ENCODE measurements at places on chromosomes 2 and 18.

DNA sequence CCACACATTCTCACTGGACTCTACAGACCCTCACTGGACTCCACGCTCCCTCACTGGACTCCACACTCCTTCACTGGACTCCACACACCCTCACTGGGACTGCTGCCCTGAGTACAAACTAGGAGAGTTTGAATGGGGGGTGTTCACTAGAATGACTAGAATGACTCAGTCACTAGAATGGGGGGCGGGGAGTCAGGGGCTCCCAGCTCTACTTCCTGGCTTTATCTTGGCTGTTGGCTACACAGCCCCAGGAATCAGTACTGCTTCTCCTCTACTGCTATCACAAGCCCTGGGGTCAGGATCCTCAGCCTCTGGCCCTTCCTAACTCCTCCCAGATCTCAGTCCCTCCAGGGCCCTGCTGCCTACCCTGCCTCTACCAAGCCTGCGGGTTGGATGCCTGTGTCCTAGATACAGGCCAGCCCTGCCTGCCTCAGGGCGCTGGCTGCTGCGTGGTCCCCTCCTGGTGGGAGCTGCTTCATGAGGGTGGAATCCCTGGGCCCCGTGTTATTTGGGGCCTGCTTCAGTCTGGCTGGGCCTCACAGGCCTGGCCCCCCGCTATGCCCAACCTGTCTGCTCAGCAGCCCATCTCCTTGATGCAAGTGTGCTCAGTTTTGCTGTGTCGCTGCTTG, 7.8 kb downstream of the PTMA start:
- no peak for DNase-seq

GRCh38 chr2:230872968-230873660, 8.4 kb downstream of the ITM2C start:
- DNase-seq, result no peak

DNA sequence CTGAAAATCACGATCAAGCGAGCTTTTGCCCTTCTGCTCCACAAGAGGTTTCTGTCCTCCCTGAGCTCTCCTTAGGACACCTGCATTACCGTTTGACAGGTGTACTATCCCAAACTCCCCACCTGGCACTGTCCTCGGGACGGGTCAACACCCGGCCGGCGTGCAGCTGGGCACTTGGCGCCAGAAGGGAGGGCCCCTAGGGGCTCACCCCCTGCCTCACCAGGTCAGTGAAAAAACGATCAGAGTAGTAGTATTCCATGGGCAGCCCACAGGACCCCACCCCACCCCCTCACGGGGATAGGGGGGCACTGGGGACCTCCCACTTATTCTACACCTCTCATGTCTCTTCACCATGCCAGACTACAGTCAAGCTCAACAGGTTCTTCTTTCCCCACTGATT, 117.6 kb upstream of the ANKRD30BL start:
- DNase-seq, result no peak

DNA sequence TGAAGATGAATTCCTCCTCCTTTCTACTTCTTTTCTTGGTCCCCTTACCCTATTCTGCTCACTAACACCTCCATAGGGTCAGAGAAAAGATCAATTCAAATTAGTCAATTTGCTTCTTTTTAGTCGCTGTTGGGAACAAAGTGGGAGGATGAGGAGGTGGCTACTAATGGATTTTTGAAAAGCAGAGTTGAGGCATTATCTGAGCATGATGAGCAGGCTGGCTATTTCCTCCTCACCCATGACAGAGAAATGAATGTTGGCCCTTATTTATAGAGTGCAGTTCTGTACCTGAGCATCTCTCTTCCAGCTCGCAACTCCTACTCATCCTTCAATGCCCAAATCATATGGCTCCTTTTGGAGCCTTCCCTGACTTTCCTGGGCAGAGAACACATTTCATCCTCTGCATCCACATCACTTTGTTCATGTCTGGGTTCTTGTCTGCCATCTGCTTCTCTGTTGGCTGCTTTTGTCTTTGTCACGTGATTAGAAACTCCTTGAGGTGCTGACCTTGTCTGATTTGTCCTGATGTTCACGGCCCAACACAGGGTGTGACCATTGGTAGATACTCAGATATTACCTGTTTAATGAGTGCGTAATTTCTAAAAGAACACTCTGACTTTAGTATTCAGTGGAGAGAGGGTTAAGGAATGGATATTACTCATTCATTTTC, 45.9 kb downstream of the CYRIA start:
- DNase-seq, result no peak

- DNase-seq, result no peak
Measured at GRCh38 chr2:192574552-192574951, 379.8 kb upstream of the TMEFF2 start.

DNA sequence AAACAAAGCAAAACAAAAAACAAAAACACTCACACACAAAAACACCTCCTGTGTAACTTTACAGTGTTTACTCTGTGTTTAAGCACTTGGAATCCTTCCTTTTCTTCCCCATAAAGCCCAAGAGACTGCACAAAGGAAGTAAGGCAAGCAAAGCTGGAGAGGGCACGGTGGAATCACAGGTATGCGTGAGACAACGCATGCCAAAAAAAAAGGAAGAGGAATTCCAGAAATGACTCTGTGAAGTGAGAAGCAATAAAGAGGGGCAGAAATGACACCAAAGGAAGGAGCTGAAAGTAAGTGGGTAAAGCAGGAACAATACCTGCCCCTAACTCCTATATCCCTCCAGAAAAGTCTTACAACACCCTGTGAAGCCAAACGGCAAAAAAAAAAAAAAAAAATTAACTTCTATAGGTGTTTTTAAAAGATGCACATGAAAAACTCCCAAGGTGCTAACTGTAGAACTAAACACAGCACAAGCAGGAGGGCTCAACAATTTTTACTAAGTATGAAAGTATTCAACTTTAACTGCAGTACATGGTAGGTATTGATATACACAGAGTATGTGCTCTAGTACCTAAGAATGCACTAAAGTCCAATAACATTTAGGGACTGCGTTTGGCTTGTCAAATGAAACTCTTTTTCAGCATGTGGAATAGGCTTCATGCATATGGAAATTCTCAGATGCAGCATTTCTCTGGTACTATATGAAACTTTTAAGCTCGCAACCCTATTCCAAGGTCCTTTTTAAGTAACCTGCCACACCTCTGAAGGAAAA, 9.1 kb downstream of the RND3 start:
- DNase-seq, result no peak

DNA sequence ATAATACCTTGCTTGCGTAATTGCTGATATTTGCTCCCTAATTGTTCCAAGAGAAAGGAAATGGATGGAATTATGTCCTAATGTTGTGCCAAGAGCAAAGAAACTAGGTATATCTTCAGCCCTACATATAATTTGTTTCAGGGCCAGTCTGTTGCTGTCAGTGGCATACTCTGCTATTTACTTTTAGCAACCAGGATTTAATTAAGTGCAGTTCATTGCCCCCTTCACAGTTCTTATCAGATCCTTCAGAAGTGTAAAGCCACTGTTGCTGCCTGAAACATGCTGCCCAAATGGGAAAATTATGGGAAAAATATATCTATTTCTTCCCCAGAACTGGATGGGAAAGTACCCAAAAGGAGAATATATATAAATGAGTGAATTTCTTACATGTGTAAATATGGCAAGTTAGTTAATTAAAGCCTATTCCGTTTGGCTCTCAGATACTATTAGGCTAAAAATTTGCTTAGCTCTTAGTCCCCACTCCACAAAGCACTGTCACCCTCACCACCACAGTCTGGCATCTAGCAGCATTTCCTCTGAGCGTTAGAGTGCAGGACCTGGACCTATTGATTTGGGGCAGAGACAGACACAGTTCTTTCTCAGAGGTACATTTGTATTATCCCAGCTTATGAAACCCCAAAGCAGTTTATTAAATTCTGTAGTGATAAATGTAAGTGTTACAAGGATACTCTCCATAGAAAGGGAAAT, 72.8 kb upstream of the DTNA start:
- DNase-seq, result no peak

- no peak for DNase-seq
Measured at GRCh38 chr2:229425598-229425997, 154.5 kb upstream of the PID1 start.

GRCh38 chr2:85748039-85748734, 5.6 kb upstream of the ATOH8 start:
- DNase-seq, result no peak

DNA sequence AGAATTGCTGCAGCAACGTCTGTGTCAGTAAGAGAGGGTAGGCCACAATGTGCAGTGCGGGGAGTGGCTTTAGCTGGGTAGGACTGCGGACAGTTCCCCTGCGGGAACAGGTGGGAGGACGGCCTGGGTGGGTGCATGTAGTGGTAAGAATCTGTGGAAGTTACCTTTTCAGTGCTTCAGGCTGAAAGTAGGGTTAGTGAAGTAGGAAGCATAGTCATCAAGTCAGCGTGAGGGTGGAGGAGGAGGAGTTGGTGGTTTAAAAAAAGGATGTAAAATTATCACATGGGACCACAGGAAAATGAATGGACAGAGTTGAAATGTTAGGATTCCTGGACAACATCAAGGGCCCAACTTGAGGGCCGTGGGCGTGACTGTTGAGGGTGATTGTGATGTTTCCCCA, 13.2 kb downstream of the CEP192 start:
- no peak for DNase-seq

DNA sequence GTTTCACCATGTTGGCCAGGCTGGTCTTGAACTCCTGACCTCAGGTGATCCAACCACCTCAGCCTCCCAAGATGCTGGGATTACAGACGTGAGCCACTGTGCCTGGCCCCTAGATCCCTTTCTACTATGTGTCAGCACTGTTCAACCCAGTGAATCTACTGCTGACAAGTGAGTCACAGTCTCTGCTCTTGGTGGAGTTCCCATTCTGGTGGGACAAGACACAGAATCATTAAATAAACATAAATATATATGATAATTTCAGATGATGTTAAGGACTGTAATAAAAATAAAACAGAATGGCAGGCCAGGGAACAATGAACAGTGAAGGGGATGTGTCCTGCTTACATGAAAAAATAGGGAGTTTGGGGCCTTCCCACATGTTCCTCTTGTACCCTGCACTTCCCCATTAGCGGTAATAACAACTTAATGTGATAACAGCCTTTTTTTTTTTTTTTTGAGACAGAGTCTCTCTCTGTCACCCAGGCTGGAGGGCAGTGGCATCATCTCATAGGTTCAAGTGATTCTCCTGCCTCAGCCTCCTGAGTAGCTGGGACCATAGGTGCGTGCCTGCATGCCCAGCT, 112.2 kb downstream of the CPO start:
- no peak for DNase-seq

GRCh38 chr2:2527148-2527547, 196.1 kb upstream of the MYT1L start:
- DNase-seq, result no peak

DNA sequence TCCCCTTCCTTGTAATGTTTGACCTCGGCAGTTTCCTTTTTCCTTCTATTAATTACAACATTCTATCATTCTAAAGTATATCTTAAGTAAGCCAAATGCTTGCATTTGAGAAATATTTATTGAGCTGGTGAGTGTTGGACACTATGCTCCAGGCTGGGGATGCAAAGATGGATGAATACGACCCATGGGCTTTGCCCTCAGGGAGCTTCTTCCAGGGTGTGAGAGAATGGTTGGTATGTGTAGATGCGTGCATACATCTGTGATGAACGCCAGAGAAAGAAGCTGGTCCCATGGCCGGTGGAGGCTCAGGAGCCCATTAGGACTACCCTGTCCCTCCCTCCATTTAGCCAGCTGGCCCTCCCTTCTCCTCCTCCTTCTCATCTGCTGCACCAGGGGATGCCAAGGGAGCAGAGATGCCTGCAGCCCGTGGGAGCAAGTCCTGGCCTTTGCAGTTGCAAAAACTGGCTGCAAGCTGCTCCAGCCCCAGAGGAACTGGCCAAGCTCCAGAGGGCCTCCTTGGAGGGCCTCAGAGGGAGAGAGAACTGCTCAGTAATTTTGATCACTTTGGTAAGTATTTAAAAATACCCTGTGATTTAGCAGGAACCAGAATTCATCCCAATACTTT, 65.7 kb upstream of the FOSL2 start:
- no peak for DNase-seq

DNA sequence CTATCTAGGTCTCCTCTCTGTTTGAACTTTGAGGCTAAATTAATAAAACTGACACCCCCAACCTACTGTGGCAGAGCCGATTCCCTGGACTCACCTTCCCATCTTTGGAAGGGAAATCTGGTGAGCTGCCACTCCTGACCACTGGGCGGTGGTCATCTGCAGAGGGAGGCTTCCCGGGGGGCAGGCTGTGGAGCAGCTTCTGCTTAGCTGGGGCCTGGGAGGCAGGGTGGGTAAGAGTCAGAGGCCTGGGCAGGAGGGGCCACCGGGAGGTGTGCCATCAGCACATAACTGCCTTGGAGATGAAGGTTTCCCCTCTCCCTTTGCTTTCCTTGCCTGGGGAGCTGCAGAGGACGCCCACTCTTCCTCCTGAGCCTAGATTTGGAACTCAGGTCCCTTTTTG, 2.3 kb upstream of the NPPC start:
- DNase-seq, result peak; percentile 21

GRCh38 chr2:101718993-101719571, 21.6 kb downstream of the MAP4K4 start:
- no peak for DNase-seq

DNA sequence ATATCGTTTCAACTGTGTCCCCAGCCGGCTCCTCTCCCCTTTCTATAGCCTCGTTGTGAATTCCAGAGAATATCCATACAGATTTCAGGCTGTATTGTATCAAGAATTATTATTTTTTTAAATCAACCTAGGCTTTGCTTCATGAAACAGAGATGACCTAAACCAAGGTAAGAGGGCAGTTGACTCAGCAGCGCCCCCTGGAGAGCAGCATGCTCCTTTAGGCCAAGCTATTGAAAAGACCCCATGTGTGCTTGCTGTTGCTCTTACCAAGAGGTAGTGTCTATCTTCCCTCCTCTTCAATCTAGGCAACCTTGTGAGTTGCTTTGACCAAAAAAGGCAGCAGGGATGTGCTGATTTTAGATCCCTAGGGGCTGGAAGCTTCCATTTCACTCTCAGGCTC, 426.7 kb upstream of the SMIM21 start:
- peak; percentile 33 for DNase-seq

Measured in A549 (cell line).